ENCODE measurements at places on chromosomes 12 and 14.

DNA sequence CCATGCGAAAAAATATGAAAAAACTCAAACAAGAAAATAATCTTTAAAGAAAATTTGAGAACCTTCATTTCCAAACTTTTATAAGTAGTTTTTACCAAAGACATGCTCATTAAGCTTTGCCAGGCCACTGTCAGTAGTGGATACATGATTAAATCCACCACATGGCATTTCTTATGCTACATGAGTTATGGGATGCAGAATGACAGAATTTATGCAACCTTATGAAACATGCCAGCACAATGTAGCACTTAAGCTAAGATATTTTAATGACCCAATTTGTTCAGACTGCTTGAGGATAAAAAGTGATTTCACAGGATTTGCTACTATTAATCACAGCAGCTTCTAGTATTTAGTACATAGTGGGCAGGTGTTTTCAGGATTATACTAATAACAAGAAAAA is 123.3 kb downstream of the ATP23 start:
- no peak for DNase-seq

DNA sequence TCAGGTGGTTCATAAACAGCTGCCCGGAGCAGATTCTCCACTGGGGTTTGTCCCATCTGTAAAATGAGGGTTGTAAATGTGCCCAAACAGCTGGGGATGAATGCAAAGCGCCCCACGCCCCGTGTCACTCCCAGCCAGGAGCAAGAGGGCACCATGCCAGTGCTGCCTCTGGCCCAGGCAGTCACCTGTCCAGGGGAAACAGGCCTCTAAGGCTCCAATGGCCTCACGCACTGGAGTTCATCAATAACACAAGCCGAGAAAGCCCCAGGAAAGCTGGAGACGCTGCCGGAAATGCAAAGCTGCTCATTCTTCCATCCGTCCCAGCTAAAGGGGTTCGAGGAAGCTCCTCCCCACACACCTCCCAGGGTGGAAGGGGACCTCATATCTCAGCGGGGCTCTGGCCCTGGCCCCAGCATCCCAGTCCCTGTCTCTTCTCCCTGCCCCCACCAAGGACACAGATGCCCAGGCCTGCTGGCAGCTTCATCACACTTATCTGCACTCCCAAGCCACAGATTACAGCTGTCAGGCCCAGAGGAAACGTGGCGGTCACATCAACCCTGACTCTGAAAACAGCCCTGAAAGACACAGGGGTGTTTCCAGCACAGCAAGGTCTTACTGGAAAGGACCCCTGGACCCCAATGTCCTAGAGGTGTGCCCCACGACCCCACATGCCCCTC is 21.5 kb downstream of the SCARB1 start:
- no peak for DNase-seq

DNA sequence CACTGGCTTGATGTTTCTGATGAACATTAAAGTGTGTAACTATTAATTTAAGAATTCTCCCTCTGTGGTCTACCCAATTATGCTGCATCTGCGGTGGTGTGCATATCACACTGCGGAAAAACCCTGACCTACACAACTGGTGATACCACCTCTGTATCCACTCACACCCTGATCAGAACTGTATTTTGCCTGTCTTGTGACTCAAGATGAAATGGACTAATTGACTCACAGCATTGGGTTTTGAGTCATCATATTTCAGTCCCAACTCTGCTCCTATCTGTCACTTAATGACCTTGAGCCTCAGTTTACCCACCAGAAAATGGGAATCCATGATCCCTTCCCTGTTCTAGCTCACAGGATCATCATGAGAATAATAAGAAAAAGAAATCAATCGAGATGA is 65.6 kb downstream of the NUAK1 start:
- no peak for DNase-seq

DNA sequence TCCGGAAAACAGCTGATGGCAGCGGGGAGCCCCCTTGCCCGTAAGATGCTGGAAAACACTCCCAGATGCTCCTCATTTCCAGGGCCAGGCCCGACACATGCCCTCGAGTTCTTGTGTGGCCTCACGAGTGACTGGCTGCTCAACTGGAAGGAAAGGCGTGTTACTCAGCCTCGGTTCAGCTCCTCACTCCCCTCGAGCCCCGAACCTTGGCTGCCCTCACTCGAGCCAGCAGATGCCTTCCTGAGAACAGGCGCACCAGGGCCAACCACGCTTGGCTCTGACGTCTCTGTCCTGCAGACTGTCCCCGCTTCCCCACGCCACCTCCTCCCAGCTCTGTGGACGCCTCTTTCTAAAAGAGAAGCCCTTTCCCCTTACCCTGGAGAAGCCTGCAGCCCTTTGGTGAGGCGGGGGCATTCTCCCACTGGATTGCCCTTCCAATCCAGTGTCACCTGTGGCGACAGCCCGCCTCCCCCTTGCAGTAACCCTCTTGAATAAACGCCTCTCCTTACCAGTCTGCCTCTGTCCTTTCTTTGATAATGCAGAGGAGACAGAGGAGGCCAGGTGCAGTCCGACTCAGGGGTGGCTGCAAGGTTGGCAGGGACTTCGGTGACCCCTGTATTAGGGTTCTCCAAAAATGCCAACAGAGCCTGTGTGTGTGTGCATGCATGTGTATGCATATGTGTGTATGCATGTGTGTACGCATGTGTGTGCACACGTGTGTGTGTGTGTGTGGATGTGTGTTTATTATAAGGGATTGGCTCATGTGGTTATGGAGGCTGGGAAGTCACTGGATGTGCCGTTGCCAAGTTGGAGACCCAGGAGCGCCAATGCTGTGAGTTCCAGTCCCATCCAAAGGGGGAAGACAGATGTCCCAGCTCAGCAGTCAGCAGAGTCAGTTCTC is 166.3 kb downstream of the KIF26A start:
- no peak for DNase-seq

GRCh38 chr14:63659726-63660125 is 18.1 kb upstream of the WDR89 start:
- no peak for DNase-seq

- DNase-seq: peak; percentile 40
Measured at GRCh38 chr12:21934173-21934572, 7.1 kb downstream of the ABCC9 start.

DNA sequence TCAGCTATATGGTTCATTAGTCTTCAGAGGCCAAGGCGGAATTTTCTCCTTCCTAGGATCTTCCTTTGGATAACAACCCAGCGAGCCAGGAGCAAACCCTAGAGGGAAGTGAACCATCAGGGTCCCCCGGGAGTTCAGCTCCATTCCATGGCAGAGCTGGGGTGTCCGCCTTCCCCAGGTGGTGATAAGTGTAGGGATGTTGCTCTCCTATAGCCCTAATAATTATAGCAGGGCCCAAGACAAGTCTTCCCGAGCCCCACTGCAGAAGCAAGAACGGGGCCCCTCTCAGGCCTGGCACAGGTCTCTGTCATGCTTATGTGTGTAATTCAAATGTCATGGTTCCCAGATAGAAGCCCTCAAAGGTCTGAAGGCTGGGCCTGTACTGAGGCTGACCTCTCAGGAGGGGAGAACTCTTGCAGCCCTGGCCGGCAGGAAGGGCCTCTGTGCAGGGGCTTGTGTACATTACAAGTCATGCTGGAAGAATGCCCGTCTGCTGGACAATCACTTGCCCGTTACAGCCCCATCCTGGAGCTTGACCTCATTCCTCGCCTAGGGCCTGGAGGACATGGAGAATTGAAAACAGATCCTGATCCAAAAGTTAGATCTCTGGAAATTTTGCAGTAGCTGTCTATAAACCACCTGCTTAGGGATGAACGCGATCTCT is 17.3 kb downstream of the LRTM2 start:
- DNase-seq: no peak

- DNase-seq: no peak
Measured at GRCh38 chr14:45065956-45066355, 18.0 kb upstream of the PRPF39 start.

DNA sequence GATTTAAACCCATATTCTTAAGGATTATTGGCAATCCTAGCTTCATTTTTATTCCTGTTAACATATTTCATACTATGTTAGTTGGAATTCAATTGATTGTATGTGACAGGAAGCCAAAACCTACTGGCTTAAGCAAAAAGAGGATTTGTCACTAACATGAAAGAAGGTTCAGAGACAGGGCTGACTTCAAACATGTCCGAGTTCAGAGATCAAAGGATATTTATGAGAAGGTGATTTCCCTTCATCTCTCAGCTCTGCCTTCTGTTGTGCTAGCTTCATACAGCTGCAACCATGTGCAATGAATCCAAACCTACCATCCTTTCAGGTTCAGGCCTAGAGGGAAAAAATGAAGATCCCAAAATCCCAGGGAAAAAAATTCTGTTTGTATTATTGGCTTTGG is 349.7 kb downstream of the ATP23 start:
- DNase-seq: no peak

DNA sequence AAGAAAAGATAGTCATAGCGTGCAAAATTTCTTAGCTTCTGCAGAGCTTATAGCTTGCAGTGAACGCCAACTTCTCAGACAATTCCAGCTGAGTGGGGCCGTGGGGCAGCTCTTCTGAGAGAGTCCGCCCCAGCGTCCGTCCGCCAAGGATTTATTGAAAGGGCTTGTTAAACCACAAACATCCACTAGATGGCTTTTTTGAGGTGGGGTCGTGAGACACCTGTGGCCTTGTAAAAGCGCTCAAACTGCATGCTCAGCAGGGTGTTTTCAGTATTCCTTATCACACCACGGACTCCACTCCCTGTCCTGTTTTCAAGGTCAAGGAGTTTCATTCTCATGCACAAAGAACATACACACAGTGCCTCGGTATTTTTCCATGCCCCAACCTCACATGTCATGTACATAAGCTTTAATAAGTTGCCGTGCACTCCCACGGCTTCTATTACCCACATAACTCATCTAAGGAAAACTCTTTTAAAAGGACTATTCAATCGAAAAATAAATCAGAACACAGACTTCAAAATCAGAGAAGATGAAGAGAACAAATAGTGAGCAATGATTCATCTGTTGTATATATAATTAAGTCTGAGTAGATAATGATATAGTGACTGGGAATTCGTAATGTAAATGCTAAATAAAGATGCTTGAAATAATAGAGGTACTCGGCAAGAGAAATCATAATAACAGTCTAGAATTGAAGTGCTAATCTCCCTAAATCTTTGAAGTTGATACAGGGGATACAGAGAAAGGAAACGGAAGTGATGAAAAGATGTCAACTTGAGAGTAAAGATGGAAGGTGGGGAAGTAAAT is 46.7 kb downstream of the WBP11 start:
- no peak for DNase-seq

DNA sequence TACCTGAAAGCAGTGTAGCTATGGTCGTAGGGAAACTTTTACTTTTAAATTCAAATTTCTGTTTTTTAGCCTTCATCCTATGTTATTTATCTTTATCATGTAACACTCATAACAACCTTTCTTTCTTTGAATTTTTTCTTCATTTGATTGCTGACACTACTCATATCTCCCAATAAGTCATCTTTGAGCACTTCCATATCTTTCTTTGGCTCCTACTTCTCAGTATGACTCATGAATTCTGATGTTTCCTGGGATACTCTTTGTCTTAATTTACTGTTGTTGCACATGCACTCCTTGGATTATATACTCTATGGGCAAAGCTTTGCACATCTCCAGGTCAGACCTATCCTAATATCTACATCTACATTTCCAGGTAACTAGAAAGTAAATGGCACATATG is 18.1 kb upstream of the IAPP start:
- no peak for DNase-seq

DNA sequence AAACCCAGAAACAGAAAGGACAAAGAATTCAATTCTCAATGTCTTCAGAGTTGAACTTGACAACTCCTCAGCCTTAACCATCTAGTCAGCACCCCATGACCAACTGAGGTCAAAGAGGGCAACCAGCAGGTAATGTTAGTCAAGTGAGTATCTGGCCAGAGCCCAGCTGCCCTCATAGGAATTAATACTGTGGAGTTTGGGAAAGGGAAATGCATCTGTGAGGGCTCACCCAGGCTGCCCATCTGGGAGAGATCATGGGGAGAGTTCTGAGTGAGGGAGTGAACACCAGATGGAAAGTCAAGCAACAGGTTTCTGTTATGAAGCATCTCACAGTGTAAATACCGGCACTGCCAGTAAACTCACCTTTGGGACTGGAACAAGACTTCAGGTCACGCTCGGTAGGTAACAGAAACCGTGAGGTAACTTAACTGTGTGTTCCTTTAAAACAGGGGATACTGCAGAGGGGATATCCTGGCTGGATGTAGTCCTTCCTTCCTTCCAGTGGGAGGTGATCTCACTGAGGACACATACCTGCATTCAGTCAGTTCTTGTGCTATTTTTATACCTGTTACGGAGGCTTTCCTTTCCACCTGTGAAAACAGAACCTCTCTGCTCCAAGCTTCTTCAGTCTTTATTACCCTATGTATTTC is 94.4 kb downstream of the DAD1 start:
- DNase-seq: no peak

GRCh38 chr12:48329199-48329939 is 21.4 kb downstream of the ZNF641 start:
- DNase-seq: no peak
